Erythroblast (primary cell): ENCODE measurements at places on chromosomes 6 and 20.
A peak's percentile ranks its signal among the peaks of the same experiment; 100 is the strongest.

- no peak for DNase-seq
Observed at GRCh38 chr6:147257760-147258159, 53.5 kb downstream of the STXBP5 start.

GRCh38 chr6:44237021-44237812, 9.7 kb upstream of the HSP90AB1 start:
- peak; percentile 92 for DNase-seq

DNA sequence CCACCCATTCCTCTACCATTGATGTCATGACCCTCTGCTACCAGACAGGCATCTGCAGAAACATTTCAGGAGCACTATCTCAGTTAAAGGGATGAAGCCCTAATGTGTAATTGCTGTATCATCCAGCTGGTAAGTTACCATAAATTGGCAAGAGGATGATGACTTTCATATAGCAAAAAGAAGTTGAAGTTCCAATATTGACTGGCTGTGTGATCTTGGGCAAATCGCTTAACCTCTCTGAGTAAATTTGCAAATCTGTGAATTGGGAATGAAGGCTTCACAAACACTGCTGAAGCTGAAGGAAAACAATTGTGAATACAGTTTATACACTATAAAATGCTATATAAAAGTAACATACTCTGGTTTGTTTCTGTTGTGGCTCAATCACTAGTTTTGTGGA, 89.5 kb upstream of the PHACTR1 start:
- DNase-seq = no peak

GRCh38 chr6:46191961-46192360, 21.2 kb upstream of the ENPP5 start:
- DNase-seq = no peak

- DNase-seq = no peak
Observed at GRCh38 chr6:324729-325125, 32.4 kb downstream of the DUSP22 start.

DNA sequence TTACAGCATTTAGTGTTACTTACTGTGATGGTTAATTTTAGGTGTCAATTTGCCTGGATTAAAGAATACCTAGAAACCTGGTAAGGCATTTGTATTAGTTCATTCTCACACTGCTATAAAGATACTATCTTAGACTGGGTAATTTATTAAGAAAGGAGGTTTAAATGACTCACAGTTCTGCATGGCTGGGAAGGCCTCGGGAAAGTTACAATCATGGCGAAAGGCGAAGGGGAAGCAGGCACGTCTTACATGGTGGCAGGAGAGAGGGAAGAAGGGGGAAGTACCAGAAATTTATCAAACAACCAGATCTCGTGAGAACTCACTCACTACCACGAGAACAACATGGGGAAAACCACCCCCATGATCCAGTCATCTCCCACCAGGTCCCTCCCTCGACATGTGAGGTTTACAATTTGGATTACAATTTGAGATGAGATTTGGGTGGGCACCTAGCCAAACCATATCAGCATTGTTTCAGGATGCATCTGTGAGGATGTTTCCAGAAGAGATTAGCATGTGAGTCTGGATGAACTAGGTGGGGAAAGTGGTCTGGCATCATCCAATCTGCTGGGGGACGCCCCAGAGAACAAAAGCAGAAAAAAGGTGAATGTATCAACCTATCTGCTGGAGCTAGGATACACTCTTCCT, 76.8 kb downstream of the MKKS start:
- peak; percentile 3 for DNase-seq

DNA sequence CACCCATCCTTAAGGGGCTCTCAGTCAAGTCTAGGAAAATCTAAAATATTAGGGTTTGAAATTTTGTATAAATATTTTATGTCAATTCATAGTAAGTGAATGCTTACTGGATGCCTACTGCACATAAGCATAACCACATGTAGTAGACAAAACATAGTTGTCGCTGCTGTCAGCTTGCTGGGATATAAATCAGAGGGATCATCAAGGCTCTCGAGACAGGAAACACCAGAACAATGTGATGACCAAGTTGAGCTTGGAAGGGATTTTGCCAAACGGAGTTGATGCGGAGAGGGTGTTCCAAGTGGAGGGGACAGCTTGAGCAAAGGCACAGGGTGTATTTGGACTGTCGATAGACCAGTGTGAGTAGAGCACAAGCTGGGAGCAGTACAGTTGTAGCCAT, 105.8 kb upstream of the SUPT3H start:
- DNase-seq = no peak

- DNase-seq = no peak
Observed at GRCh38 chr20:61950641-61951071, 115.0 kb downstream of the TAF4 start.

GRCh38 chr6:153523390-153523789, 392.3 kb upstream of the RGS17 start:
- DNase-seq = no peak

DNA sequence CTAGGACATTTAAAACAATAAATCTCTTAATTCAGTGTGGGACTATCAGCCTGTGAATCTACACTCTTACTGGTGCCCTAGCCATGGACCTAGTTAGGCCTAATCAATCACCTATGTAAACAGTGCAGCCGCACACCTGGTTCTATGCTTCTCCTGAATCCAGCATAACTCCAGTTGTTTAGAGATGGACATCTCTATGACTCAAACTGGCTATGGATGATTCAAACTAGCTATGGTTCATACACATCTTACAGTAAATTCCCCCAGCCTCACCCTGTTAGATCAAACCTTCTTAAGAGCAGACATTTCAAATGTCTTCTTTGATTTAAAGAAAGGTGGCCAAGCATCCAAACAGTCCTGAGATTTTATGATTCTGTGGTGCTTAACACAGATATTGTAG, 34.7 kb downstream of the SLC35B3 start:
- DNase-seq = no peak

GRCh38 chr6:37987018-37987417, 167.5 kb downstream of the ZFAND3 start:
- DNase-seq = no peak

GRCh38 chr6:134046054-134046453, 6.4 kb downstream of the SLC2A12 start:
- DNase-seq = no peak

- DNase-seq = peak; percentile 62
Observed at GRCh38 chr6:27144740-27145079, 102.8 kb upstream of the PRSS16 start.

DNA sequence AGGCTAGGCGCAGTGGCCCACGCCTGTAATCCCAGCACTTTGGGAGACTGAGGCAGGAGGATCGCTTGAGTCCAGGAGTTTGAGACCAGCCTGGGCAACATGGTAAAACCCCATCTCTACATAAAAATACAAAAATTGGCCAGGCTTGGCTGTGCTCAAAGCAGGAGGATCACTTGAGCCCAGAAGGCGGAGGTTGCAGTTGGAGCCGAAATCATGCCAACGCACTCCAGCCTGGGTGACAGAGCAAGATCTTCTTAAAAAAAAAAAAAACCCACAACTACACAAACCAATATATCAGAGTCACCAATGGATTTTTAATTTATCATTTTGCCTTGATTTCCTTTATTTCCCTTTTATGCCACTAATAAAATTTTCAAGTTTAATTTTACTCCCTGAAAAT, 9.3 kb downstream of the MAP3K5 start:
- DNase-seq = peak; percentile 8

DNA sequence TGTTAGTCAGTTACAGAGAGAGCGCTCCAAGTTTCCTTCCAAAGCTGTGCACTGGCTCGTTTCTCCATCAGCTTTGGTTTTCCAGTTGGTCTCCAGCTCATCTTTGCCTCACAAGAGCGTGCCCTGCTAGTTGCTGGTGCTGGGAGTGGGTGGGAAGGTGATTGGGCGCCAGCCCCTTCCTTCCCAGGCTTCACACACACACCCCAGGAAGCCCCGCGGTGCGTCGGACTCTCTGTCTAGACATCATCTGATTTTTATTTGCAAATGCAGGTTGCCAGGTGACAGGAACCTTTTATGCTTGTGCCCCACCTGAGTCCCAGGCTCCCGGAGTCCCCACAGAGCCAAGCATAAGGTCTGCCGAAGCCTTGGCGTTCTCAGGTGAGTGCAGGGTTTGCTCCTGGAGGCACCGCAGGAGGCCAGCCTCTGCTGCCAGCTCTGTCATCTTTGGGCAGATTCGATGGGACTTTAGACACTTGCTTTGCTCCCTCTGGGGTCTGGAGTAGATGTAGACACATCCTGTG, 7.1 kb downstream of the IRF4 start:
- no peak for DNase-seq

DNA sequence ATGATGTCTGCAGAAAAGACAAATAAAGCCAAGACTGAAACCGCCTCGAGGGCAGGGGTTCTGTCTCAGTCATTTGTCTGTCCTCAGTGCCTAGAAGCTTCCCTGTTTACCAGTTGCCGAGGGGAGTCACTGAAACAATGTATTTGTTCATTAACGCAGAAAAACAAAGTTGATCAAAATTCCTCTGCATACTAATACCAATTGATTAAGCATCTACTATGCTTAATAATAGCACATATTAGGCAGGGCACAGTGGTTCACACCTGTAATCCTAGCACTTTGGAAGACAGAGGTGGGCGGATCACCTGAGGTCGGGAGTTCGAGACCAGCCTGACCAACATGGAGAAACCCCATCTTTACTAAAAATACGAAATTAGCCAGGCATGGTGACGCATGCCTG, 1.8 kb upstream of the FKBP5 start:
- no peak for DNase-seq

- no peak for DNase-seq
Observed at GRCh38 chr6:78850621-78851020, 16.7 kb upstream of the IRAK1BP1 start.

DNA sequence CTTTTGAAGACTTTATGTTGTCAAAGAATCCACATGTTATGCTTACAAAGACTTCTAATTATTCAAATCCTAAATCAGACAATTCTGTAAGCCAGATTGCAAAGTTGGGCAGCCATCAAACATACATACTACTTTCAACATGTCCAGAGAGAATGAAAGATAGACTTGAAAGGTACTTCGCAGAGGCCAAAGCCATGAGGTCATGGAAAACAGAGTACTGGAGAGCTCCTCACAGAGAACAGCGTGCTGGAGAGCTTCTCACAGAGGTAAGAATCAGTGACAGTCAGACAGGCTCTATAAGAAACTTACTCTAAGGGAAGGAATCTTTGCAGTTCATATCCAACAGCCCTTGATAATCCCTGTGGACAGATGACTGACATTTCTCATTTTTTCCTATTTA, 400.2 kb downstream of the GJA1 start:
- no peak for DNase-seq

DNA sequence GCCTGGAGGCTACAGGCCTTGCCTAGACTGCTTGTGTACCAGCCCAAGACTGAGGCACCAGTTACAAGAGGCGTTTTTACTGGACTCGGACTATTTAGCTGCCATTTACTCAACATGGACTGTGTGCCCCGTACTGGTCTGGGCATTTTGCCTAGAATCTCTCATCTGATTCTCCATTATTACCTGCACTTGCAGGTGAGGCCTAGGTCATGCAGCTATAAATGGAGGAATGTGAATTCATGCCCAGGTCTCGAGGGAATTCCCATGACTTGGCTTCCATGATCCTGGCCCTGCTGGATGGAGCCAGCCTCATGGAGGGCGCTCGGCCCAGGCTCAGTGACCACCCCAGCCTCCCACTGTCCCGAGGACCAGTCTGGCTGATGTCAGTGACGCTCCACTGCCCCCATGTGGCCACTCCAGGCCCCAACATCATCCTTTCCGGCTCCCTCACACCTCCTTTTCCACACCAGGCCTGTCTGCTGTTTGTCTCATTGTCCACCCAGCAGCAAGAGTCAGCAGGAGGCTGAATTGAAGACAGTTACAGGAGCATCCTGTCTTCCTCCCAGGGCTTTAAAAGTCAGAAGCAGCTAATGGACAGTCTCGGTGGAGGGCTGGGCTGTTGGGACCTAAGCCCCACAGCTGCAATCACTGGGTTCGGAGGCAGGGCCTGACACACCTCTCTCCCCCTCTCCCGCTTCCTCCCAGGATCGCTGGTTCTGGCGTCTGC, 8.7 kb downstream of the MMP24OS start:
- DNase-seq = peak; percentile 75

DNA sequence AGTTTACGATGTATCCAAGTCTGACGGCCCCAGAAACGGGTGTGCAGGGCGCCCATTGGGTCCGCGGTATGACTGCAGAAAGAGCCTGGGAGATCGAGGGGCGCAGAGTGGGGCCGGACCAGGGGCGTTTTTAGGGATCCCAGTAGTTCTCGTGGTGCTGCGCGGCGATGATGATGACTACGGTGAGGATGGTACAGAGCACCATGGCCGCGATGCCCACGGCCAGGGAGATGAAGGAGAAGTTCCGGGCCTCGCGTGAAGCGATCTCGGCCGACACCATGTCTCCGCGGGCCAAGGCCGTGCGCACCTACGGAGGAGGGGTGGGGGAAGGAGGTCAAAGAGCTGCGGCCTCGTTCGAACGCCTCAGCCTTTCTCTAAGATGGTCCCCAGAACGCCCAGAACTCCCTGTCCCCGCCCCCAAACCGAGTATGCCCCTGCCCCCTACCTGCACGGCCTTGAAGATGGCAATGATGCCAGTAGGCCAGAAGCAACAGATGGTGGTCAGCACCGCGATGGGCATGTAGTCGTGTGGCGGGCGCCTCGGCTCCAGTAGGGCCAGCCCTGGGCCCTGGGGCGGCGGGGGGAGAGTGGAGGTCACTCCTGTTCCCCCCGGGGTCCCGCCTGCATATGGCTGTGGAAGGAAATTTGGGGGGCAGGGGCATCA, 2.5 kb downstream of the PRRT1 start:
- DNase-seq = no peak

- DNase-seq = no peak
Observed at GRCh38 chr20:36988494-36988966, 37.0 kb upstream of the SAMHD1 start.

GRCh38 chr20:44979090-44979621, 12.8 kb downstream of the STK4 start:
- peak; percentile 61 for DNase-seq

- no peak for DNase-seq
Observed at GRCh38 chr20:23042270-23042669, 7.2 kb downstream of the SSTR4 start.

DNA sequence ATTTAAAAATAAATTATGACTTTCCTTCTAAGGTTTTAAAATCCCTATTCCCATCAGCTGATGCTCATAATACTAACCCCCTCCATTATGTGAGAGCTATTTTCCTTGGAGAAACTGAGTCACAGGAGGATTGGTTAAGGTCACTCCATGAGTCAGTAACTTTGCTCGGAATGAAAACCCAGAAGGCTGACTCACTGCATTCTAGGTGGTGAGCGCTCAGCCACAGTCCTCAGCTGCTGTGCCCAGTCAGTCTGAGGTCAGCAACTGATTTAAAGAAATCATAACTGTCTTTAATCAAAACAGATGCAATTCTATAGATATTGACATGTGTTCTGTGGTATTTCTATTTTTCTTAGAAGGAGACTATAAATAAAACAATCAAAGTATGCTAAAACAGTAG, 359.2 kb downstream of the GJA1 start:
- DNase-seq = no peak

DNA sequence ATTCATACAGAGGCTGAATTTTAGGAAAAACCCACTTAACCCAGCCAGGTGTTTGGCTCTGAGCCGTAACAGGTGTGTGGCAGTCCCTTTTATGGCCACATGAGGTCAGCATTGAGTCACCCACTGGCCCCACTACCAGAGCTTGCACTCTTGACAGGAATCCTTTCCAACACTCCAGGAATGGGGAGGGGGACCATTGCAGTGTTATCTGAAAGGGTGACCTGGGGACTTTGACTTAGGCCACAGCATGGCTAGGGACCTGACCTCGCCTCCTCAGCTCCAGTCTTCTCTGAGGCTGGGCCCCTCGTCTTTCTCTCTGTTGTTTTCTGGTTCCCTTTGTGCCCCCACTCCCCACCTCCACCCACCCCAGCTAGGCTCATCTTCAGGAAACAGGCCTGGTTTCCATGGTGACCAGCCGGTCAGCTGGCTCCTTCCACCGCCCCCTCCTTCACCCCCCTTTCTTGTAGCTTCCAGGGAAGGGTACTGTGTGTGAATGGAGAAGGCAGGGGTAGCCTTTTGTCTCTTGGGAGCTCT, 2.1 kb upstream of the TMEM151B start:
- DNase-seq = peak; percentile 78
